ENCODE measurements at places on chromosomes 12 and 14.

GRCh38 chr14:49106741-49107667 lies 479.2 kb downstream of the RPS29 start:
- no peak for DNase-seq

DNA sequence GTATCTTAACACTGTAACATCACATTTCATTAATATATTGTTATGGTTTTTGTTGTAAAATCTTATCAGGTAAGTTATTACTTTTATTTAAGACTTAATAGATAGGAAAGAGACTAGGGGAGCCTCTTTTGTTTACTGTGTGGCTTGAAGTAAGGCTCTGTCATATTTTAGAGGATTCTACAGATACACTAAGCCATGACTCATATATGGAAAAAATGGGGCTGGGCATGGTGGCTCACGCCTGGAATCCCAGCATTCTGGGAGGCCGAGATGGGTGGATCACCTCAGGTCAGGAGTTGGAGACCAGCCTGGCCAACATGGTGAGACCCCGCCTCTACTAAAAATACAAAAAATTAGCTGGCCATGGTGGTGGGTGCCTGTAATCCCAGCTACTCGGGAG lies 23.6 kb upstream of the NPFF start:
- DNase-seq = no peak

GRCh38 chr12:27109334-27110028 lies 27.1 kb upstream of the C12orf71 start:
- DNase-seq = no peak

DNA sequence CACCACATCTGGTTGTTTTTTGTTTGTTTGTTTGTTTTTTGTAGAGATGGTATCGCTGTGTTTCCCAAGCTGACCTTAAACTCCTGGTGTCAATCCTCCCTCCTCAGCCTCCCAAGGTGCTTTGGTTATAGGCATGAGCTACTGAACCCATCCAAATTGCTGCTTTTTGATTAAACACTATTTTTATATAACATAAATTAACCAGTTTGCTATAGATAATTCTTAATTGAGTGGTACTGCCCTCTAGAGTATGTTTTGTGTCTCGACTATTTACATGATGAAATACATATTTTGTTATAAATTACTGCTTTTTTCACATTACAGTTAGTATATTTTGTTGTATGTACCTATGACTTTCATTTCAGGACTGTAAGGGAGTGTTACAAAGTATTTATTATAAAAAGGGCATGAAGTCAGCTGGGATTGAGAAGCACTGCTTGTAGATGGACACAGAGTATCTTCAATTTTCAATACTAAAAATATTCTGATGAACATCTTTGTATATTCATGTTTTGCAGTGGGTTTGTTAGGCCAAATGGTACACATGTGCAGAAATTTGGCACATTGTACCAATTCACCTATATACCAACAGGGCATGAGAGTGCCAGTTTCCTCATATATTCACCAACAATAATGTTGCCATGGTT lies 14.9 kb upstream of the SCAF11 start:
- DNase-seq = no peak

GRCh38 chr12:108131657-108132126 lies 2.6 kb downstream of the WSCD2 start:
- no peak for DNase-seq

- no peak for DNase-seq
These were observed 82.3 kb downstream of the ITPR2 start for GRCh38 chr12:26750531-26751175.

DNA sequence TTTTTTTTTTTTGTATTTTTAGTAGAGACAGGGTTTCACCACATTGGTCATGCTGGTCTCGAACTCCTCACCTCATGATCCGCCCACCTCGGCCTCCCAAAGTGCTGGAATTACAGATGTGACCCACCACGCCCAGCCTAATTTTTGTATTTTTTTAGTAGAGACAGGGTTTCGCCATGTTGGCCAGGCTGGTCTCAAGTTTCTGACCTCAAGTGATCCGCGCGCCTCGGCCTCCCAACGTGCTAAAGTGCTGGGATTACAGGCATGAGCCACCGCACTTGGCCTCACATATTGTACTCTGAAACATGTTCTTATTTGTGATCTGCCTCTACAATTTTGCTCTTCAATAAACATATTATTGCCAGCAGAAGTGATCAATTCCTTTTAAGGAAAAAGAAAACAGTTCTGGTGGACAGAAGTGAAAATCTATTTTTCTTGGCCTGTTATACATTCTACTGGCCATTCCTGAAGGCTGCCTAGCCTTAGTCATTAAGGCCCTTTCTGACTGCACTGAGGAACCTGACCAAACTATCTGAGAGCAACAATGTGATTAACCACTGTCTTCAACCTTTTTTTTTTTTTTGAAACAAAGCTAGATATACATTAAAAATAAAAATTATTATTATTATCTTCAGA lies 36.1 kb downstream of the SNX6 start:
- no peak for DNase-seq

- no peak for DNase-seq
These were observed 30.9 kb upstream of the WDR89 start for GRCh38 chr14:63672417-63673180.

DNA sequence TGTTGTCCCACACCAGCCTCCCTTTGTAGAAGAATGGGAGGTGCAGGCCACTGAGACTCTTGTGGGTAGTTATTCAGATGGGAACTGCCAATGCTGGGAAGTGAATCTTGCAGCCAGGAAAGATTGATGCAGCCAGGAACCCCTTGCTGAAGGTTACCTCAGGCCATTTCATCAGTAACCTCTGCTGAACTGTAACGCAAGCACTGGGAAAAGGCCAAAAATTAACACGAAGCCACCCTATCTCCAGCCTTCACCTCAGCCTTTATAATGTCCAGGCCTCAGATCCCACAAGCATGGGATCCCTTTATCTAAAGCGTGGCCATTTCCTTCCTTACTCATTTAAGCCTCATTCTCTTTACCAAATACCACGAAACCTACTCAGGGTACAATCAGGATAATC lies 211.1 kb downstream of the SPTSSA start:
- DNase-seq = no peak

DNA sequence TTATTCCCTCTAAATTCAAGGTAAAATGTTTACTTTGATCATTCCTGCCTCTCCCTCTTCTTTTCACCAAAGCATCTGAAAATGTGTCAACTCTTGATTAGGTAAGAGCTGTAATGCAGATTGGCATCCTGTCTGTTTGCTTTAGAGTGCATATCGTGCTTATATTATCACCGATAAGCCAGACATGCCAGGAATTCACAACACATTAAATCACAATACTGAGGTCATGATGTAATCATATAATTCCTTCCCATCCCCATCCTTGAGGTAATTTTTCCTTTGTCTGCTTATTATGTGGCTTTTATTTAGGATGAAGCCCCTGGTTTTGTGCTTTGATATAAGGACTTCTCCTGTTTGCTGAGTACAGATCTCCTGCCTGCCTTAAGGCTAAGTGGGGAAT lies 10.2 kb downstream of the DDX47 start:
- DNase-seq = no peak

DNA sequence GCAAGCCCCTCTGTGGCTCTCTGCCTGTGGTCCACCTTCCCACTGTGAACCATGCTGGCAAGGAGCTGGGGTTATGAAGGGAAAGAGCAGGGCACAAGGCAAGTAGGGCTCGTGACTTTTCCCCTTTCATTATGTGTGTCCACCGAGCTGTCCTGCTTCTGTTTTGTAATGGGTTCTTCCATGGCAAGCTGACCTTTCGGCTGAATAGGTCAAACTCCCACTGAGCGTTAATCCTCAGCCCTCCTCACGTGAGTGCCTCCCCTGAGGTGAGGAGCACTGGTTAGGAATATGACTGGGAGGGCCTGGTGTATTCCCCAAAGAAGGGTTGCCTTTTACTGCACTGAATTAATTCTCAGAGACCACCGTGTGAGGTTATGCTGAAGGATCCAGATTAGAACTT lies 424.3 kb downstream of the NPAS3 start:
- no peak for DNase-seq

DNA sequence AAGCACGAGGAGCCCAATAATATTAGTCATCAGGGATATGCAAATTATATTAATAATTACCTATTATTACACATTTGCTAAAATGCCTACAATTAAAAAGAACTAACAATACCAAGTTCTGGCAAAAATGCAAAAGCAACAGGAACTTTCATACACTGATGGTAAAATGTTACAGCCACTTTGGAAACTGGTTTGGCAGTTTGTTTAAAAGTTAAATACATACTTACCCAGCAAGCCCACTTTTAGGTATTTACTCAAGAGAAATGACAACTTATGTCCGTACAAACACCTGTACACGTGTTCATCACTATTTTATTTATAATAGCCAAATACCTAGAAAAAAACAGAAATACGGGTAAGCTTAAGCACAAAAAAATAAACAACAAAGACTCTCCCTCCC lies 17.0 kb downstream of the WDR89 start:
- no peak for DNase-seq

DNA sequence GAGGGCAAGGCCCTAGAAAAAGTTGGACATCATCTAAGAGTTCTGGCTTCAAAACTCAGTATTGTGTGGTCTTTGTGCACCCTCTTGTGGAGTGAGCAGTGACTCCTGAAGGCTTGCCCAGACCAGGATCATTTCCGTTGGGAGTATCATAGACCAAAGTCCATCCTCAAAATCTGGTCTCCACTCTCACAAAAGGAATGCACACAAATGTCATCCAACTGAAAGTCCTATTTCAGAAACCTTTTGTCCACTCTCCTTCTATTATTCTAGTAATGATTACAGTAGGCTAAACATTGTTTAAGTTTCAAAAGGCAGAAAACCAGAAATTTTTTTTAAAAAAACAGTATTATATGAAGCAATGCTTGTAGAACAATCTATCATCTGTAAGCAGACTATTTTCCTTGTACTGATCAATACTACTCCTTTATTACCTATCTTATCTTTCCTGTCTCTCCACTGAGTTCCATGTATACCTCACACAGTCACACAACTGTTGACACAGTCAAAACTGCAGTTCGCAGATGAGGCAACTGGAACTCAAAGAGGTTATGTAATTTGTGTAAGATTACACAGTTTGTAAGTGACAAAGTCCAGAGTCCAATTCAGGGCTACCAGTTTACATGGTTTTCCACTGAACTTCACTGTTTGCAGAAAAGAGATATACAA lies 41.4 kb downstream of the COX16 start:
- peak; percentile 34 for DNase-seq

GRCh38 chr12:22014783-22015144 lies 31.3 kb upstream of the CMAS start:
- no peak for DNase-seq

- no peak for DNase-seq
These were observed 647.4 kb downstream of the MED13L start for GRCh38 chr12:115630136-115630535.

DNA sequence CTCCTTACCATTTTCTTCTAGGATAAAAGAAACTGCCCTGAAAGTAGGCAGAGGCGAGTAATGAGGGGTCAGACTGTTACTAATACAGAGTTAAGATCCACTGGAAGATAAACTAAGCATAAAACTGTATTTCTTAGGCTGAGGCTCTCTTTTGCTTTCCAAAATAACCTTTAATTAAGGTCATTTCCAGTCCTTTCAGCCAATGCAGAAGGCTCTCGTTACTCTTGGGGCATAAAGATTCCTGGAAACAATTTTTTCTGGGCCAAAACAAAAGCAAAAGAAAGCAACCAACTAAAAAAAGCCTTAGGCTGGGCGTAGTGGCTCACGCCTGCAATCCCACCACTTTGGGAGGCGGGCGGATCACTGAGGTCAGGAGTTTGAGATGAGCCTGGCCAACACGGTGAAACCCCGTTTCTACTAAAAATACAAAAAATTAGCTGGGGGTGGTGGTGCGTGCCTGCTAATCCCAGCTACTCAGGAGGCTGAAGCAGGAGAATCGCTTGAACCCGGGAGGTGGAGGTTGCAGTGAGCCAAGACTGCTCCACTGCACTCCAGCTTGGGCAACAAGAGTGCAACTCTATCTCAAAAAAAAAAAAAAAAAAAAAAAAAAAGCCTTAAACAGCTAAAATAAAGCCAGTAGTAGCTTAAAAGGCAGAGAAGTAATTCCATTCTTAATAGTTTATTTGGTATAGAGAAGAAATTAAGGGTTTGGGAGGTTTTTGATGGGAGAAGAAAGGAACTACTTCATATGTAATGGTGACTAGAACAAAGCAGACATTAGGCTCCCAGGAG lies 68.9 kb upstream of the STAC3 start:
- DNase-seq = no peak

GRCh38 chr12:121773011-121773777 lies 20.3 kb downstream of the RHOF start:
- DNase-seq = peak; percentile 46

DNA sequence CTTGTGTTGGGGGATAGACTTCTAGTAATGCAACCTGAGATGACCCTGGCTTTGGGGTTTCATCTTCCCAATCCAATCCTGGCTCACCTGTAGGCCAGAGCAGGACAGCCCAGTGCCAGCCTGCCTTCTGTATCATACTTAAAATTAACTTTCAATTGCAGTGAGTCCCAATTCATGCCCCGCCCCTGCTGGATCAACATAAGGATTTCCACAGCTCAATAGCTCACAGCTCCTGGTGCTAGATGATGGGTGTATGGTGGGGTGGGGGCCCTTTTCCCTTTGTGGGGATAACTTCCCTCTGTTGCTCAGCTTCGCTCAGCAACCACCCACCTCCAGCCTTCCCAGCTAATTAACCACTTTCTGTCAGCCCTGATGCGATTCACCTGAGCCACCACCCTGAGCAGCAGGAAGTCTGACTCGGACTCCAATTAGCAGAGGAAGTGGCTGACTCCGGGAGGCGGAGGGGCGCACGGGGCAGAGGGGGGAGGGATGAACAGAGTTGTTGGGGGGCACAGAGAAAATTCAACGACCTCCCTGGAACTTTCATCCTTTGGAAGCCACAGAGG lies 24.3 kb upstream of the CHGA start:
- no peak for DNase-seq

DNA sequence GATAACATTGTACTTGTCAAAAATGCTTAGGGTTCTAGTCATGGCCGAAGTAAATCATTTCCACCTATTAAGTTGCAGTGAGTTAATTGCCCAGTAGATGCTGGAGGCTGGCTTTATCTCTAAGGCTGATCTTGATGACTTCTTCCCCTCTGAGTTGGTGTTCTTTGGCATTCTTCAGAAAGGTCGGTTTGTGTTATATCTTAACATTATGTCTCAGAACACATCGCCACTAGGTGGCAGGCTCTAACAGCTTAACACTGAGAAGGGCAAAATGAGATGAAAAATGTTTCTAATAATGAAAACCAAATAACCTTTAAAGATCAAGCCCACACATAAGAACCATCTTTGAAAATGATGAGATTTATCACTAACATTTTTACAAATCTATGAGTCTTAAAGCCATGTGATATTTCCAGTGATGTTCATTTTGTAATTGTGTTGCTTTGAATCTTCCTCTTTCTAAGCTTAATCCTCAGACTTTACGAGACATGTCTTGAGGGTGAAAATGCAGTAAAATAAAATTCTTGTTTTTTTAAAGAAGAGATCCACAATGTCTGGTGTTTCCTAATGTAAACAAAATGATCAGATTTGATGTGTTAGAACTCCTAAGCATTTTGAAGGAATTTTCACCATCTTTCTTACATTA lies 28.6 kb downstream of the SUDS3 start:
- no peak for DNase-seq

GRCh38 chr14:78135450-78135891 lies 34.7 kb upstream of the NRXN3 start:
- DNase-seq = no peak

All from DMS153 (cell line).